ENCODE measurements at places on chromosomes 7 and 10.

- DNase-seq: no peak
Measured at GRCh38 chr7:55569269-55569663, 3.0 kb downstream of the VOPP1 start.

DNA sequence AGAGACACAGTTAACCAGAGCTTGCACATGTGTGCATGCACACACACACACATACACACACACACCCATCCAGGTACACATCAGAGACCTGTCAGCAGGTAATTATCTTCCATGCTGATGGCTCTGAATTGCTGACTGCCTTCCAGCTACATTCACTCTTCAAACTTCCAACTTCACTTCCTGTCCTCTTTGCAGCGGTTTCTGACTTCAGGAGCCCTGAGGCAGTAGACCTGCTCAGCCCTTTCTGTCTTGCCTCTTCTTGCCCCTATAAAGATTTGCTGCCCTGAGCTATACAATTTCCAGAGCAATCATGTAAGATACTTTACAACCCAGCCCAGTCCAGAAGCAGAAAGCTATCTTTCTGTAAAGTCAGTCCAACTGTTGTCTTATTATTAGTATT lies 310.2 kb downstream of the FGFR2 start:
- DNase-seq: no peak

- DNase-seq: no peak
Measured at GRCh38 chr7:128692623-128693270, 20.7 kb downstream of the GARIN1A start.

DNA sequence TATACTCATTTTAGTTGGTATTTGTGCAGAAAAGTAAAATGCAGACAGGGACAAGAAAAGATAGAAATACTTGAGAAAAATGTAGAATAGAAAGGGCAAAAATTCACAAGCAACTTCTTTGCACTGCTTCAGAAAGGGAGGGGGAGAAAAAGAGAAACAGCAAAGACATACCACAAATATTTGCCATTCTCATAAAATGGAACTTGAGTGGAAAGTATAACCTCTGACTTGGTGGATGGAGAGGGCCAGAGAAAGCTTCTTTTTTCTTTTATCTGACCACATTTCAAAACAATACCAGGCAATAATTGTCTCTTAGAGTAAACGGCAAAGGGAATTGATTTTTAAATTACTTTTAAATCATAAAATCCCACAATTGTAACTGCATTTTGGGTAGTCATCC lies 35.8 kb upstream of the TRUB1 start:
- DNase-seq: no peak

DNA sequence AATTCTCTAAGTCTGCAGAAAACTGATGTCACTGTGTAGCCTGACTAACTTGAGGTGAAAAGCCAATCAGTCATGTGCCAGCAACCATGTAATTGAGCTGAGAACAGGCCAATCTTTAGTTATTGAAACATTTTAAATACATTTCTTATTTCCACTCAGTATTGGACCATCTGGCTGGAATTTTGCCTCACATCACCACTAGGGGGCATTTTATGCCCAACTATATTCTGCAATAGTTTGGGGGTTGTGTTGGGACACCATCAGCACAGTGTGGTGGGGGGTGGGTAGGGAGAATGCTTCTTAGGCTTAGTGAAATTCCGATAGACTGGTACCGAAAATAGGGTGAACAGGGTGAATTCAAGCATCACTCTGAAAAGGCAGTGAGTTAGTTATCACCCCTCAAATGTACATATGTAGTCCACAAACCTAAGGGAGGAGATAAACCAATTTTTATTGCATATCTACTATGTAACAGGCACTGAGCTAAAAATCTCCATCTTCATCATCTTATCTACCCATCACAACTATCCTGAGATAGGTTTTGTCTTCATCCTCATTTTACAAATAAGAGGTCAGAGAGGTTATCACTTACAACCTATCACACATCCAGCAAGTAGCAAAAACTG lies 17.8 kb downstream of the NPSR1 start:
- DNase-seq: no peak

GRCh38 chr10:112356686-112357085 lies 17.2 kb upstream of the ACSL5 start:
- no peak for DNase-seq

GRCh38 chr10:65306201-65306600 lies 1619.6 kb upstream of the LRRTM3 start:
- DNase-seq: no peak
